ENCODE measurements at places on chromosomes 1 and 21.

DNA sequence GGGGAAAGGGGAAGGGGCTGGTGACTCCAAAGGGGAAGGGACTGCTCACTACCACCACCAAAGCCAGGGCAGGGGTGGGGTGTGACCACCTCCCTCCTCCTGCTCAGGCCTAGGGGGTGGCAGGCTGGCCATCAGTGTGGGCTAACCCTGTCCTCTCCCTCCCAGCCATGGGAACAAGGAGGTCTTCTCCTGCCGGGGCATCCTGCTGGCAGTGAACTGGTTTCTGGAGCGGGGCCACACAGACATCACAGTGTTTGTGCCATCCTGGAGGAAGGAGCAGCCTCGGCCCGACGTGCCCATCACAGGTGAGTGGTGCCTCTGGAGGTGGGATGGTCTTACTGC is 5.7 kb downstream of the ZC3H12A start:
- DNase-seq = no peak

DNA sequence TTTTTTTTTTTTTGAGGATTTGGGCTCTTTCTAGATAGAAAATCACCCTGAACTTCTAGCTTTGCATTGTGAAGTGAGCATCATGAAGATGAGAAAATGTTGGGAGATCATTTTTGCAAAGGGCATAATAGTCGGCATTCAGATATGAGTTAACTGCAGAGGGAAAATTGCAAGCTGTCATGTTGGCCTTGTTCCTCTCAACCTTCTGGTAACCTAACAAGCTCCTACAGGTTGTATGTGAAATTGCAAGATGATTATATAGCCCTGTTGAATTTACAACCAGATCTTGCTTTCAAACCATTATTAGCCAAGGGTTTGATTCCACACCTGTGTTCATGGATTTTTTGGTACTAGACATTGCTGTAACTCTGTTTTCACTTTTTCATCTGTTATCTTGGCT is 2.2 kb downstream of the ELOA start:
- no peak for DNase-seq

DNA sequence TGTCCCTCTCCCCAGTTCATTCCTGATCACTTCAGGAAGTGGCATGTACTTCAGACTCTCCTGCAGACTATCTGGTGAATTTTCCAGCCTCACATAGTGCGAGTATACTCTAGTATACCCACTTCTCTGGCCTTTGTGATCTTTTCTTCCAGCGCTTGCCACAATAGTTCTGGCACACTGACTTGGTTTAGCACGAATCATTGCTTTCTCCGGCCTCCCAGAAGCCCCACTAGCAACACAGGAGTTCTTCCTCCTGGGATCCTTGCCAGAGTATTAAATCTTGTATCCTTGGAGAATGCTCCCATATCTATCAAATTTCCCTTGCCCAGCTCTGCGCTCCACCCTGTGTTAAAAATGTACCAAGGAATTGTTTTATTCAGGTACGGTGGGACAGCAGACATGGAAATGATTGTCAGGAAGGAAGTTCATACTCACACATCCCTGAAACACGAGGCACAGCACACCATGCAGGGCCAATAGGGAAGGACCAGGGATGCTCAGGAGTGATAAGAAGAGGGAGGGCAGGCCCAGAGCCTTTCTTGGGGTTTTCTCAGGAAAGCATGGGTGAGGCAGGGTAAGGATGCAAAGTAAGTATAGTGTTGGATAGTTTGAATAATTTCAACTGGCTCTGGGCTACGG is 136.7 kb downstream of the ADSS2 start:
- no peak for DNase-seq

- DNase-seq = no peak
These were observed 3.6 kb upstream of the PLEKHG5 start for GRCh38 chr1:6495041-6495441.

GRCh38 chr1:14887044-14887566 is 266.4 kb upstream of the TMEM51 start:
- no peak for DNase-seq

DNA sequence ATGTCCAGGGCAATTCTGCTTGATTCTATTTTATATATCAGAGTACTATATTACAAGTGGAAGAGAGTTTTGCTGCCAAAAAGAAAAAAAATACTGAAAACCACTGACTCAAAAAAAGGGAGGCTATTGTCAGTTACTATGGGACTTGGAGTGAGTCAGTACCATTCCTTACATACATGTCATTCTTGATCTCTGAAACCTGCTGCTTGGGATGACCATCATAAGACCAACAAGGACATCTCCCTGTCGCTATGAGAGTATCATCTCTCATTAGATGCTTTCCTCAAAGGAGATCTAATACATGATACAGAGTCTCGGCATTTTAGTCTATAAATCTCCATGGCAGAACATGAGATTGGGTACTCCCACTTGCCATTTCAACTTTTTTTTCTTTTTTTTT is 11.8 kb upstream of the INPP5B start:
- no peak for DNase-seq

DNA sequence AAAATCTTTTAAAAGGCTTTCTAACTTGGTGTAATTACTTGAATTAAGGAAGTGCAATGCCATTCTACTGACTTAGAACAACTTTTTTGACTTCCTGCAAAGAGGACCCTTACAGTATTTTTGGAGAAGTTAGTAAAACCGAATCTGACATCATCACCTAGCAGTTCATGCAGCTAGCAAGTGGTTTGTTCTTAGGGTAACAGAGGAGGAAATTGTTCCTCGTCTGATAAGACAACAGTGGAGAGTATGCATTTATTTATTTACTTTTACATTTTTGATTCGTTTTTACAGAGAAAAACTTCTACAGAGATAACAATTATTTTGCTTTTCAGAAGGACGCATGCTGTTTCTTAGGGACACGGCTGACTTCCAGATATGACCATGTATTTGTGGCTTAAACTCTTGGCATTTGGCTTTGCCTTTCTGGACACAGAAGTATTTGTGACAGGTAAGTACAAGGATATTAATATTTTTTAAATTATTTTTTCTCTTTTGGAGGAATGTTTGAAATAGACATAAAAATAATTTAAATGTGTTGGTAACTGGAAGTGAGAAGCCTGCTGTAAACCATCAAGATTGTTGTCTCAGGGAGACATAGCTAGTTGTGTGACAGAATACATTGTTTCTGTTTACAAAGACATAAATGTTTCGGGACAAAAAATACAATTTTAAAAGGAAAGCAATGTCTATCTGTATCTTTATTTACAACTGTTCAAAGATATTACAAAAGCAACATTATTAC is at the start of gene PTPRC:
Gene PTPRC (plus strand): TSS at position 147 of the 742 bp plus-strand sequence. CDS start 229 bp downstream, at position 376.
- no peak for DNase-seq

- DNase-seq = no peak
These were observed 1.2 kb downstream of the HHIPL2 start for GRCh38 chr1:222546548-222547259.

DNA sequence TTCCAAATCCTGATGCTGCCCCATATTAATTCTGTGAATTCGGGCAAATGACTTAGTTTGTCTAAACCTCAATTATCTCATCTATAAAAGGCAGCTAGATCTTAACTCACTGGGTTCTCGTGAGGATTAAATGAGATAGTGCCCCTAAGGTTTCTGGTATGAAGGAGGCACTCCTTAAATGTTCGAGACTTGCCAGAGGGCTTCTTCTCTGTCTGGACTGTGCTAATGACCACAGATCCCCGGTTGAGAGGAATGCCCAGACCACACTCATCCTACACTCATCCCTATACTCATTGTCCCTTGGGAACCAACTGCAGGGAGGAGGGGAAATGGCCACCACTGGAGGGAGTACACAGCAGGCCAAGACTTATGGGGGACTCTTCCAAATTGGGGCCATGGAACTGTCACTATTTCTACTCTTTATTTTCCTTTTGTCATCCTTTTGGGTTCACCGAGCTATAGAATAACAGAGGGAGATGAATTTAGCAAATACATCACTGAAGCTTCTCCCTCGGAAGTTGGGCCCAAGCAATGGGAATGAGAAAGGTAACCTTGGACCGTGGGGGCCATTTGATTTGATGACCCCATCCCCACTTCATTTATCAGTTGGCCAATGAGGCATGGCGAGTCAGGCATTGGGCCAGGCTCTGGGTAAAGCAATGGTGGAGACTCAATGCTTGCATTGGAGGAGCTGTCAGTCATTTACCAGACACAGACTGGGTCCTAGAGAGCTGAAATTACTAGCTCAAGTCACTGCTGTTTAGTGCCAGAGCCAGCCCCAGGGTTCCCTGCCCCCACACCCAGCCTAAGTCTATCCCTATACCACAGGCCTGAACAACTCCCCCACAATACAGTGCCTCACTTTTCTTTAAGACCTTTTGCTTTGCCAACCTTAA is 5.1 kb downstream of the ATF3 start:
- no peak for DNase-seq

- no peak for DNase-seq
These were observed 20.9 kb downstream of the URB1 start for GRCh38 chr21:32371913-32372314.
